ENCODE measurements at places on chromosomes 16 and 17.

GRCh38 chr16:85845266-85845665, 45.8 kb downstream of the COX4I1 start:
- no peak for DNase-seq

DNA sequence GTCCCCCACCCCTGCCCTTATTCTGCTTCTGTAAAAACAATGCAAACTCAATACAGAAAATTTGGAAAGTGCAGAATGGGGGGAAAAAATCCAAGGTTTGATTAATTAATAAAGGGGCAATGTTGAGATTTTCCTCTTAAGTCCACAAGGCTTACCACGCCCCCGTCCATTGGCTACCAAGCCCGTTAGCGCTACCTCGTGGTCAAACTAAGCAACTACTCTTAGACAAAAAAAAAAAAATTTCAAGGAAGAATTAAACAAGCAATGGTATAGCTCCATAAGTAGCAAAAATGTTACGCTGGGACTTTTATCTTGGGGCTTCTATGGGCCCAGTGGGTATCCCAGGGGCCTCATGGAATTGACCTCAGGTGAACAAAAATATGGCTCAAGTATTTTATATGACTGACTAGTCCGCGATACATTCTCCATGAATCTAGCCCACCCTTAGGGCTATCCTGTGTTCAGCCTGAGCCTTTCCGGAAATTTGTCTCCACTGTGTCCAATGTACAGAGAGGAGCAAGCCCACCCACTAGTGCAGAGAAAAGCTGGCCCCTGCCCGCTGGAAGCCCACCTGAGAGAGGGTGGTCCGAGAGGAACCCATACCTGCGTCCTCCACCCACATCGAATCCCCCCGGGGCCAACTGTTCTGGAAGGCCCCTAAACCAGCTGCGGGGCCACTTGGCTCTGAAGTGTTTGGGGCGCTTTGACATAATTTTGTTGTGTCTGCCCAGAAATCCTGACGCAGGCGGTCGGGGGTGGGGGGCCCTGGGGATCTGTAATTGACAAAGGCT, 19.1 kb upstream of the TEX2 start:
- DNase-seq: no peak

DNA sequence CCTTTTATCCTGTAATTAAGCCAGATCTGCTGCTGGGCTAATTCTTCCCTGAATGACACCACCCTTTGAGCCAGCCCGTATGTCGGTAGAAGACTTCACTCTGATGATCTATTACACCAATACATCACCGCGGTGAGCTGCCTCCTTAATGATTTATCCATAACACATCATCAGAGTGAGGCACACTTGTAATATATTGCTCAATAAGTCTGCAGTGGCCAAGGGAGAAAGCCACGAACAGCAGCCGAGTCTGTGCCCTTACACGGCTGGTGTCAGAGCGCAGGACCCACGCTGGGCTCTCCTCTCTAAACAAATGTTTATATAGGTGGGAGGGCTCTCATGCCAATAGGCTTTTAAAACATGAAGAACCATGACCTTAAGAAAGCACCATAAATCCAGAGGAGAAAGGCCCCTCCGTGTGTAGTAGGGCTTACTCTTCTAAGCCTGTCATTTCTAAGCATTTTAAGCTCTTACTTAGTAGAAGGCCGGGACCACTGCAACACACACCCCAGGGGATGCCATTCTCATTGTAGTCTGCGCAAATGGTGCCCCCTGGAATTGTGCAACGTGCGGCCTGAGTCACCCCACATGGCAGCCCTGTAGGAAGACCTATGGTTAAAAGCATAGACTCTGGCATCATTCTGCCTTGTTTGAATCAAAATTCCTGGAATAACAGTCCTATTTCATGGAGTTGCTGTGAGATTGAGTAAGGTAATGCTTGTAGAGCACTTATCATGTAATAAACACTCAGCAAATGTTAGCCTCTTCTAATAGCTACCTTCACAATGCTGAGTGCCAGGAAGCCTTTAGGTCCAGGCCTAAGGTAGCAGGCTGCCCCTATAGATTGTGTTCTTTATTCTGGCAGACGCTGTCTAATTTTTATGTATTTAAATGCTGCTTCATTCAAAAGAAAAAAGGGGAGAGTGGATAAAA, 26.1 kb downstream of the MRPS23 start:
- no peak for DNase-seq

- no peak for DNase-seq
Observed at GRCh38 chr17:266701-267667, 85.5 kb upstream of the DOC2B start.

DNA sequence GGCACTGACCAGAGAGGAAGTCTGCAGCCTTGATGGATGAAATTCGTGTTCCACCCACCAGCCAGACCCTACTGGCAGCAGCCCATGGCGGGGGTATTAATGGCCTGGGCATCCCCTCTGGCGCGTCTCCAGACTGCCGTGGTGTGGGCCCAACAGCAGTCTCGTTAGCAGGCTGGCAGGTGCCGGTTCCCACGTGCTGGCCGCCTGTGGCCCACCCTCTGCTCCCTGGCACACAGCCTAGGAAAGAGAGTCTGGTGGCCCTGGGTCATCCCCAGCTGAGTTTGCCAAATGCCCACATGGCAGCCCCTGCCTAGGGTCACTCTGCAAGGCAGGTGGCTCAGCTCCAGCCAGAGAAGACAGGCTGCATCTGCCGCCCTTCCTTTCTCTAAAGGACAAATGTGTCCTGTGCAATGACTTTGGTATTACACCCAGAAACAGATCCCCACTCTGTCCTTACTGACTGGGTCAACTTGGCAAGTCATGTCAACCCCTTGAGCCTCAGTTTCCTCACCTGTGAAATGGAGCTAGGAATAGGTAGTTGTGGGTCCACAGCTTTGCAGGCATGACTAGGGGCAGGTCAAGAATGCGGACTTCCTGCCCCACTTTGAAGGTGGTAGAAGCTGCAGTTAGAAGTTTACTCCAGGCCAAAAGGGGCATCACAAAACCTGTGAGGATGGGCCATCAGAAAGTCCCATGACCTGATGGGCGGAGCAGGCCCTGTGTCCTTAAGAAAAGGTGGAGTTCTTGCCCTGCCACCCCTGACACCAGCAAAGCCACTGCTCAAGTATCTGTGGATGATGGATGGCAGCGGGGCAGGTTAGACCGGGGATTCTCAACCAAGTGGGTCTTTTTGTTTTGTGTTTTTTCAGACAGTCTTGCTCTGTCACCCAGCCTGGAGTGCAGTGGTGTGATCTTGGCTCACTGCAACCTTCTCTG, 76.6 kb downstream of the ABCC6 start:
- DNase-seq: no peak

- DNase-seq: no peak
Observed at GRCh38 chr16:26772503-26772902, 294.2 kb upstream of the C16orf82 start.

All from cortex of kidney (tissue), 1 donor.